ENCODE measurements at places on chromosomes 3 and 15. TPM values are rescaled to one million over a fixed set of nuclear protein-coding genes. Genes with fewer than 3 reads are reported as not detected.

The SAMMSON gene
- total RNA-seq: not detected

The CHRM5 gene
- total RNA-seq: not detected

The CDCP1 gene
- total RNA-seq: 5.8 TPM

The DCLK3 gene
- total RNA-seq: 0.30 TPM

The LRRK1 gene
- total RNA-seq: 0.73 TPM

The DNAH12 gene
- total RNA-seq: not detected

The CELSR3 gene
- 7.9 TPM for total RNA-seq

DNA sequence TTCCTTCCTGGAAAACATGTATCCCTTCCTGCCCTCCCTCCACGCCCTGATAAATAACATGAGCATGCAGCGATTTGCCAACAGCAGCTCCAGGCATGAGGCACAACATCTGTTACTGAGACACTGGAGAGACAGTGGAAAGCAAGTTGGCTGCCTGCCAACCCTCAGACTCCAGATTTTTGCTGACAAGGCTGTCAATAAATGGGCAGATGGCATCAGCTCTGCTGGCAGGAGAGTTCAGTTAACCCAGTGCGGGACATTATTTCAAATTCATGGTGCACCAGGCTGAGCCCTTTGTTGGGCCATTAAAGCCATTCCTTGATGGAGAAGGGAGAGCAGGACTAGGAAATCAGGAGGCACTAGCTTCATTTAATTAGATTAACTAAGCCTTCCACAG lies 293.3 kb downstream of the MEX3B start:
- no peak for DNase-seq
- no peak overlapping the region for H3K27ac ChIP-seq
- no peak overlapping the region for H3K4me3 ChIP-seq
- H3K27me3 ChIP-seq: no peaks in the 10 kb centered on the region

- no peak overlapping the region for H3K4me3 ChIP-seq
- no peaks in the 10 kb centered on the region for H3K27me3 ChIP-seq
- peaks cover 48% of the 10 kb centered on the region for H3K4me1 ChIP-seq
- DNase-seq: no peak
Observed at GRCh38 chr15:39787479-39787878, 4.8 kb upstream of the FSIP1 start.

DNA sequence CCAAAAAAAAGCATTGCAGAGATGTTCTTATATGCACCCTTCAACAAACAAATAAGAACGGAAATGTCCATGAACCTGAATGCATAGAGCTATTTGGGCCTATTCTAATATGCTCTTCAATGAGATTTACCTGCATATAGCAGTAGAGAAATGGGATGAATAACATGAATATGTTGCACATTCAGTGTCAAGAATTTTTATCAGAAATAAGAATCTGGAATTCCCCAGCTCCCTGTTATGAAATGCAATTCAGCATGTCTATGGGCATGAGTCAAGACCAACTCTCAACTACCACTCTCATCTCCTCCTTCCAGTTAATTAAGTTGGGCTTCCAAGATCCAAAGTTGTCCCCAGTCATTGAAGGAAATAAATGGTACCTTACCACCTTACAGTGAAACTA lies 133.7 kb upstream of the ALCAM start:
- no peak overlapping the region for H3K4me3 ChIP-seq
- no peaks in the 10 kb centered on the region for H3K36me3 ChIP-seq
- H3K27ac ChIP-seq: no peak overlapping the region
- DNase-seq: no peak

DNA sequence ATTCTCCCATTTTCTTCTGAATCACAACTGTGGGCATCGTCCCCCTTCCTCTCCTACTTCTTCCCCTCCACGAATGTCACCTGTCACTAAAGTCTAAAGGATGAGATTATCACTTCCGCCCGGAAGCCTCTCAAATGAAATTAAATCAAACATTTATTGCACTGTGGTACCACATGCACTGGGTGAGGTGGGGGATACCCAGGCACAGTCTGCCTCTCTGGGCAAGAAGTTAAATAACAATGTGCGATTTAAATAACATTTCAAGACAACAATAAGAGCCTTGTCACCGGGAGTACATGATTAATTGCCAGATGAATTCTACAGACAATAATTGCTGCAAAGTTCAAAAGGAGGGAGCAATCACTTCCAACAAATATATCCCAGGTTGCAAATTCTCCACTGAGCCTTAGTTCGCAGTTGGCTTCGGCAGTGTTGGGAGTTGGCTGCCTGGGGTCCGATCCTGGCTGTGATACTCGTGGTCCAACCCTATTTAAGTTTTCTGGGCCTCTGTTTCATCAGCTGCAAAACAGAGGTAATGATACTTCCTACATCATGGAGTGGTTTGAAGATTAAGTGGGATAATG lies 77.7 kb downstream of the FOXP1 start:
- DNase-seq: no peak
- H3K36me3 ChIP-seq: peaks cover 7% of the 10 kb centered on the region
- H3K27ac ChIP-seq: no peak overlapping the region
- peaks cover 59% of the 10 kb centered on the region for H3K4me1 ChIP-seq
- H3K27me3 ChIP-seq: no peaks in the 10 kb centered on the region

GRCh38 chr3:66317750-66318376 lies 97.1 kb downstream of the SLC25A26 start:
- H3K36me3 ChIP-seq: peaks cover 24% of the 10 kb centered on the region
- no peak overlapping the region for H3K4me3 ChIP-seq

GRCh38 chr3:69491975-69492374 lies 106.1 kb upstream of the FRMD4B start:
- H3K4me1 ChIP-seq: no peaks in the 10 kb centered on the region
- DNase-seq: no peak
- H3K27ac ChIP-seq: no peak overlapping the region
- H3K27me3 ChIP-seq: peaks cover 4% of the 10 kb centered on the region
- no peaks in the 10 kb centered on the region for H3K36me3 ChIP-seq
- no peak overlapping the region for H3K4me3 ChIP-seq

GRCh38 chr3:114411811-114412803 lies 118.3 kb downstream of the TIGIT start:
- no peaks in the 10 kb centered on the region for H3K27me3 ChIP-seq
- H3K36me3 ChIP-seq: no peaks in the 10 kb centered on the region
- H3K4me1 ChIP-seq: peaks cover 25% of the 10 kb centered on the region

GRCh38 chr15:48563934-48564333 lies 81.6 kb downstream of the FBN1 start:
- H3K27ac ChIP-seq: no peak overlapping the region
- no peak overlapping the region for H3K4me3 ChIP-seq
- no peaks in the 10 kb centered on the region for H3K4me1 ChIP-seq
- H3K27me3 ChIP-seq: peaks cover 5% of the 10 kb centered on the region
- no peak for DNase-seq
